ENCODE measurements at places on chromosomes 16 and 17.

DNA sequence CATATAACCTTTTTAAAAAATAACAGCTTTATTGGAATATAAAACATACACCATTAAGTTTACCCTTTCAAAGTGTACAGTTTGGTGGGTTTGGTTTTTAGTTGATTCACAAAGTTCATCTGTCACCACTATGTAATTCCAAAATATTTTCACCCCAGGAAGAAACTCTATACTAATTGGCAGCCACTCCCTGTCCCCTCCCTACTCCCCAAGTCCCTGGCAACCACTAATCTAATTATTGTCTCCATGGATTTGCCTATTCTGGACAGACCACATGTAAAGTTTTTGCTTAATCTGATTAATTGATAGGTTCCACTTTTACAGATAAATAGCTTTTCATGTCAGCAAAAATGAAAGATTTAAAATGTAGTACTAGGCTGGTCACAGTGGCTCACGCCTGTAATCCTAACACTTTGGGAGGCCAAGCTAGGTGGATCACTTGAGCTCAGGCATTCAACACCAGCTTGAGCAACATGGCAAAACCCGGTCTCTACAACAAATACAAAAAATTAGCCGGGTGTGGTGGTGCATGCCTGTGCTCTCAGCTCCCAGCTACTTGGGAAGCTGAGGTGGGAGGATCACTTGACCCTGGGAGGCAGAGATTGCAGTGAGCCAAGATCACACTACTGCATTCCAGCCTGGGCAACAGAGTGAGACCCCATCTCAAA is 25.0 kb upstream of the MAPK3 start:
- DNase-seq, result no peak

DNA sequence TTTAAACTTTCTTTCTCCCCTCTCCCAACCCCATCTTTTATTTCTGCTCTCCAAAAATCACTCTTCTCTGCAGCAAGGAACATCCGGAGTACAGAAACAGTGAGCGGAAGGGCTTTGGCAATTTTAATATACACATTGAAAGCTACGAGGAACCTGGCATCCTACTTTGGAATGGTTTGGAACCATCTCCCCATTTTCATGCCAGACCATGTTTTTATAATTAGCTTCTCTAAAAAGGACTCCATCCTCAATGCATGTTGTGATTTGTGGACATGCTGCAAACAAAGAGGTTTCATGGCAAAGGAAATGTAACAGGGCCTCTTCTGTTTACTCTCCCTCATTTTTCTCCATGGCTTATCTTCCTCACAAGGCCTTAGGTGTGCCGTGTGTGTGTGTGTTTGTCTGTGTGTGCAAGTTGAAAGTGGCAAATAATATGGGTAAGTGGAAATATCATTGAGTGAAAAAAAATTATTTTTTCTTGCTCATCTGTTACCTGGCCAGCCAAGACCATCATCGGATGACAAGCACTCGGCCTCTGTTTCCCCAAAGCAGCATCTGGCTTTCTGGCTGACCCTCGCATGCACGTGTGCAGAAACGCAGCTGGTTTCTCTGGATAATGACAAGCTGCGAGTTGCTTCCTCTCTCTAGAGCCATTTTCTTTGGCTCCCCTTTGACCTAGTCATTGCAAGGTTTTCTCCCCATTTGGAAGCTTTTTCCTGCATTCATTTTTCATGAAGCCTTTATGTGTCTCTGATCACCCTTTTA is 585.0 kb downstream of the TMEM114 start:
- DNase-seq, result no peak

- no peak for DNase-seq
These were observed 2.2 kb downstream of the ZNF668 start for GRCh38 chr16:31071861-31072260.

- no peak for DNase-seq
These were observed 6.6 kb downstream of the CAPN15 start for GRCh38 chr16:534135-534534.

DNA sequence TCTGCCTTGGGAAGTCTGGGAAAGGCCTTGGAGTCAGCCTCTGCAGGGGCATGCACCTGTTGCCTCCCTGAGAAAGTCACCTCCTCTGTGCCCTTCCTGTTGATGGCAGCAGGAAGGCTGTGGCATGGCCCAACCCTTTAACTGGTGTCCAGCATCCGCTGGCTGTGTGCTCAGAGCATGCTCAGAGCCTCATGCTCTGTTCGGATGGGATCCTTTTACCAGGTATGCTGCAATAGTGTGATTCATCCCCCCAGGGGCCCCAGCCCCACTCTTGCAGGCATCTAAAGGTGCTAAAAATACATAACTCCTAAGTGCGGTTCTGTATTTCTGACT is 24.9 kb downstream of the KLHL36 start:
- no peak for DNase-seq

- no peak for DNase-seq
These were observed 32.8 kb downstream of the MYO15A start for GRCh38 chr17:18141210-18141803.

DNA sequence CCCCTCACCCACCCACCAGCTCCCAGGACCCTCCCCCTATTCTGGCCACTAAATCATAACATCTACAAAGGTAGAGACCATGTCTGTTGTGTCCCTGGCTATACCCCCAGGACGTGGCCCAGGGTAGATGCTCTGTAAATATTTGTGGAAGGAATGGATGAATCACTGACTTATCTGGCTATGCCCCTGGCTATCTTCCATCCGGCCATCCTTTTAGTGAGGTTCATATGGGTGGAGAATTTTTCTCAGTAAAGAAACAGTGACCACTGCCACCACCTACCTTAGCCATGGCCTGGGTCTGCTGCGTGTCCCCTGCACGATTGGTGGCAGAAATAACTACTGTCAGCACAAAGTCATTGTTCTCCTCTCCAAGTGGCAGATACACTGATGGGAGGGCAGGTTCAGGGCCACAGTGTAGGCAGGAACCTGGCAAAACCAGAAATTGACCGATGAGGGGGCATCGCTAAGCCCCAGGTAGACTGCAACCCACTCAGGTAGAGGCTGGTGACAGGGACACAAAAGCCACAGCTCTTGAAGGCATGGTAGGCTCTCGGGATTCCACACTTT is 63.1 kb upstream of the BCO1 start:
- no peak for DNase-seq

- DNase-seq, result no peak
These were observed 164.5 kb downstream of the NTN1 start for GRCh38 chr17:9185688-9186284.

GRCh38 chr16:85451641-85452363 is 161.3 kb upstream of the GSE1 start:
- no peak for DNase-seq

- no peak for DNase-seq
These were observed 12.0 kb downstream of the MINK1 start for GRCh38 chr17:4845118-4845517.

DNA sequence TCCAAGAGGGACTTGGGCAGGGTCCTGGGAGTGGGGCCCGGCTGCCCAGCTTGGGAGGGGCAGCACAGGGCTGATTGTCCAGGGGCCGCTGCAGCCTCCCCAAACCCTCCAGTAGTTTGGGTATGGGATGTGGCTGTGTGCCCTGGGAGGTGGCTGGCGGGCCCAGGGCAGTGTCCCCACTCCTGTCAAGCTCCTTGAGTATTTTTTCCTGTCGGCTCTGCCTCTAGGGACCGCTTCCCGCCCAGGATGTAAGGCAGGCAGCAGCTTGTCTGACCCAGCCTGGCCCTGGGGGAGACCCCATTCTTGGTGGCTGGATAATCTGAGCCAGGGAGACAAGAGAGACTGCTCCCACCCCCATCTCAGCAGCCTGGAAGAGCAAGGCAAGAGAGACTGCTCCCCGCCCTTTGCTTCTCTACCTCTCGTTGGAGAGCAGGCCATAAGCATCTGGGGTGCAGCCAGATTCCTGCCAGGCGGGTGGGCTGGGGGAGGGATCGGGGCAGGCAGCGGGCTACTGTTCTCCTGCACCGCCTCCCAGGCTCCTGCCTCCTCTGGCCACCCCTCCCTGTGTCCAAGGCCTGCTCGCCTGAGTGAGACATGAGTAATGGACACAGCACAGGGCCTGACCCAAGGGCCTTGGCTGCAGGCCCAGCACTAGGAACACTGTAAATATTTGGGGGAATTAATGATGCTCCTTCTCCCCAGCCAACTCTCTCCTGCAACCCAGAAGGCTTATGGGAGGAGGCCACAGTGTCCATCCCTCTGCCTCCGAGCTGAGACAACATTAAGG is 18.4 kb upstream of the ITGA3 start:
- DNase-seq, result no peak

DNA sequence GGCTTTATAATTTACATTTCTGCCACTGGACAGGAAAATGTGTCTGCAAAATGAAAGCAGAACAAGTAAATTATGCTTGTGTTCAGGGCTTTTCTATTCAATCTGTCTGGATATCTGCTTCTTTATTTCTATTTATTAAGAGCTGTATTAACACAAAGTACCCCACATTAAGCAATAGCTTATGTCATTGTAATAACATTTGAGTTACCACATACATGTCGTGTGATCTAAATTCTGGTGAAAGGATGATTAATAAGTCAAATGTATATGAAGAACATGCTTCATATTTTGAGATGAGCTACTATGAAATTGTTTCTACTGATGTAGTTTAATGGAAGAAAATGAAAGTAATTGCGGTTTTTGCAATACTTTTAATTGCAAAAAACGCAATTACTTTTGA is 238.2 kb downstream of the KCNJ2 start:
- DNase-seq, result no peak

- no peak for DNase-seq
These were observed 8.8 kb downstream of the RASL10B start for GRCh38 chr17:35740216-35740615.

DNA sequence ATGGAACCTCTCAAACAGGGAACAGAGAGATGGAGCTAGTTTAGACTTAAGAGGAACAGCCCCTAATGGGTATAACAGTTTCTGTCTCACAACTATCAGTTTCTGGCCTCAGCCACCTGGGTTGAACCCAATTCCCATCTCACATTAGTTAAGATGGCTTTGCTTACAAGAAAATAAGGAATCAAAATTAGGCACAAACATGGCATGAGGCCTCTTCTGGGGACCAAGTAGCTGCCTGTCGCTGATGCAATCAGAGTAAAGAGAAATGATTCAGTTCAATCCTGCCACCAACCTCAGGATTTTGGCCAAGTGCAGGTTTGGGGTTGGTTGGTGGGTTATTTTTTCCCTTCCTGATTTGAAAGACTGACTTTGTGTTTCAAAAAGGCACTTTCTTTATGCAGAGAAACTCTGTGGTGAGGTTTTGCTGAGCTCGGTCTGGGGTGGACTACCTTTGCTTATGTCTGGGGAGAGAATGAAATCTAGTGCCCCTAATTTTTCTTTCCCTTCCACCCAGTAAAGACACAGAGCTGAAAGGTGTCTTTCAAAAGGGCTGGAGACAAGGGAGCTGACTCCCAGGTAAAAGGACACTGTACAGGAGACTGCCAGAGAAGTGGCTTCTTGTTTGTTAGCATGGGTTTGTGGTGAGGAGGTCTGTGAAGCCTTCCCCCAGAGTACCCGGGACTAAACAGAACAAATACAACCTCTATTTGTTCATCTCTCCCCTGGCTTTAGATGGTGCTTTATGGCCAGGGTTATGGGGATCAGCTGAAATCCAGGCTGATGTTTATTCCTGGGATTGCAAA is 44.8 kb upstream of the NFAT5 start:
- no peak for DNase-seq

DNA sequence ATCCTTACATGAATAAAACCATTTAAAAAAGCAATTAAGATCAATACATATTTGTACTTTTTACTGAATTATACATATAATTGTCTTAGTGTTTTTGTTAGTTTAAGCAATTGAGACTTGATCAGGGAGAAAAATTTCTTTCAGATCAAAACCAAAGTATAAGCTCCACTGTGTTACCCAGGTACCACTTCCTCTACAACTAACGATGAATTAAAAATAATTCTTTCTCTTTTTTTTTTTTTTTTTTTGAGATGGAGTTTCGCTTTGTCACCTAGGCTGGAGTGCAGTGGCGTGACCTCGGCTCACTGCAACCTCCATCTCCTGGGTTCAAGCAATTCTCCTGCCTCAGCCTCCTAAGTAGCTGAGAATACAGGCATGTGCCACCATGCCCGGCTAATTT is 6.8 kb downstream of the FBXO47 start:
- no peak for DNase-seq

- no peak for DNase-seq
These were observed 721 bp upstream of the BEAN1 start for GRCh38 chr16:66426112-66427035.

GRCh38 chr16:26992666-26993349 is 73.9 kb upstream of the C16orf82 start:
- DNase-seq, result no peak

DNA sequence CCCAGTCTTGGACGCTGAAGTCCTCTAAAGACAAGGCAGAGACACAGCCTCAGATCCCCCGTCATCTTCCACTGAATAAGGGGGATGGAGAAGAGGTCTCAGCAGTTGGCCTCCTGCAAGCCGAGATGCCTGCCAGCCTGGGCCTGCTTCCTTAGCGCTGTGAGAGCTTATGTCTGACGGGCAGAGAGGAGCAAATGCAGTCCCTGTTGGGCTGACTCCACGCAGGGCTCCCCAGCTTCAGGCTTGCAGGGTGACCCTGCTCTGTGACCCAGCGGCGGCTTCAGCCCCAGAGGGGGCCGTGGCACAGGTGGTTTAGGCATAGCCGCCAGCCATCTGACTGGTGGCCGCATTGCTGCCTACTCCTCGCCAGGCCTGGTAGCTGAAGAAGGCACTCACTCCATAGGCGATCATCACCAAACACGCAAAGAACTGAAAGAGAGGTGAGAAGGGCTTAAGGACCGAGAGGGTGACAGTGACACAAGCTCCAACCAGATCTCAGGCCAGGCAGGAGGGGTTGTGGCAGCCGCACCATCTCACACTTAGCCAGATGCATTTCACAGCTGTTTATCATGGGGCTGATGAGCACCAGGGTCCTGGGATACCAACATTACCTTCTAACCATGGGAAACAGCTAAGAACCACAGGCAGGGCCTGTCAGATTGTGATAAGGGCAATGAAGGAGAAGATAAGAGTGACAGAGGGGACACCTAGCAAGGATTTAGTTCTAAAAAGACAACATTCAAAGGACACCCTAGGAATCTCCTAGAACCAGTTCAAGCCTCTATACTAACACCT is 11.7 kb downstream of the ARL2BP start:
- no peak for DNase-seq

All from stimulated activated CD4-positive, alpha-beta T cell treated with anti-CD3 and anti-CD28 coated beads, Interleukin-1b, Interleukin-23, amount 100 ng/mL, for 4 hours (primary cell).